ENCODE measurements at places on chromosomes 4 and X. TPM values are rescaled to one million over a fixed set of nuclear protein-coding genes. Genes with fewer than 3 reads are reported as not detected.

- no peak for DNase-seq
Observed at GRCh38 chr4:123014038-123014437, 91.6 kb upstream of the NUDT6 start.

GRCh38 chrX:145502670-145503069 is 255.4 kb downstream of the SPANXN1 start:
- DNase-seq: no peak

GRCh38 chr4:41989994-41990364 is 351 bp upstream of the SLC30A9 start:
- DNase-seq: no peak

IL3RA gene
- 0.28 TPM for total RNA-seq

DNA sequence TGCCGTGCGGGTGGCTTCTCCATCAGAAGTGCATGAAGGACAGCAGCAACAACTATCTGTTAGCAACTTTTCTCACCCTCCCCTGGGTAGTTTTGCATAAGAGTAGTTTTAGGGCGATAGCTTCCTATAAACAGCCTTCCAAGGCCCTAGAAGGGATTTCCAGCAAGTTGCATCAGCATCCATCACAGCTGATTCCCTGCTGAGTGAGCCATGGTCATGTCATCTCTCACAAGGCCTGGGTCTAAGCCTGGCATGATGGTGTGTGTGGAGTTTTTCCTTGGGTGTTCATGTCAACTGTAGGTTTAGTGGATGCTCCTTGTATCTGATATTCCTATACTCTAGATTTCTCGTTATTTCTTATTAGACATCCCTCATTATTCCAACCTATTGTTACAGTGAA is 2324.7 kb upstream of the AGA start:
- no peak for DNase-seq

WFS1 gene
- total RNA-seq: 67.5 TPM

GRCh38 chr4:2276581-2277325 is 14.8 kb upstream of the MXD4 start:
- DNase-seq: no peak

HPF1 gene
- total RNA-seq: 21.4 TPM

GRCh38 chr4:92249541-92249940 is 54.2 kb upstream of the GRID2 start:
- DNase-seq: no peak

- no peak for DNase-seq
Observed at GRCh38 chrX:37765507-37765906, 14.4 kb upstream of the CYBB start.

DNA sequence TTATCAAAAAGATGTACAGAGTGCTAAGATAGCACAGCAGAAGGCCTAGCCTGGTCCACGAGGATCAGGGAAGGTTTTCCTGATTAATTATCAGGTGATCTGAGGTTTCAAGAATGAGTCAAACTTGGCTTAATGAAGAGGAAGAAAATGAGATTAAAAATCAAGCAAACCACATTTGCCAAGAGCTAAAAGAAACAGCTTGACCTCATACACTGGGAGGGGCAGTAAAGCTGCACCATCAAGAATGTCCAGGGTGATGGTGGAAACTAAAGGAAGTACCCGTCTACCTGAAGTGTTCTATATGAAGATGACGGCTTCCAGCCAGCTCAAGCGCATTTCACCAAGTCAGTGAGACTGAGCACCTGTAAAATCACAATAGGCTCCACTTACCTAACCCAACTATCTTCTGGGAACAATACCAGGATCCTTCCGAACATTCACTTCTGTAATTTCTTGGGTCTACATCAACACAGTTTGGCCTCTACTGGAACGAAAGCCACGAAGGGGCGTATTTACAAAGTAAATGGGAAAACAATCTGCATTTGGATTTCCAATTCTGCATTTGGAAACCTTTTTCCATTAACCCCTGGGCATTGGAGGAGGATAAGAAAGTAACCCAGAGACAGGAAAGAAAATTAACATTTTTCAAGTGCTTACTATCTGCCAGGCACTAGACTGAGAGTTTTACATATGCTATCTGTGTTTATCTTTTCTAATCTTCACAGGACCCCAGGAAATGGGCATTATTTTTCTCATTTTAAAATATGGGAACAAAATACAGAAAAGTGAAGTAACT is 114.0 kb upstream of the DCLK2 start:
- DNase-seq: no peak

Measured in Panc1 (cell line).